ENCODE measurements at places on chromosomes 2 and 18.

DNA sequence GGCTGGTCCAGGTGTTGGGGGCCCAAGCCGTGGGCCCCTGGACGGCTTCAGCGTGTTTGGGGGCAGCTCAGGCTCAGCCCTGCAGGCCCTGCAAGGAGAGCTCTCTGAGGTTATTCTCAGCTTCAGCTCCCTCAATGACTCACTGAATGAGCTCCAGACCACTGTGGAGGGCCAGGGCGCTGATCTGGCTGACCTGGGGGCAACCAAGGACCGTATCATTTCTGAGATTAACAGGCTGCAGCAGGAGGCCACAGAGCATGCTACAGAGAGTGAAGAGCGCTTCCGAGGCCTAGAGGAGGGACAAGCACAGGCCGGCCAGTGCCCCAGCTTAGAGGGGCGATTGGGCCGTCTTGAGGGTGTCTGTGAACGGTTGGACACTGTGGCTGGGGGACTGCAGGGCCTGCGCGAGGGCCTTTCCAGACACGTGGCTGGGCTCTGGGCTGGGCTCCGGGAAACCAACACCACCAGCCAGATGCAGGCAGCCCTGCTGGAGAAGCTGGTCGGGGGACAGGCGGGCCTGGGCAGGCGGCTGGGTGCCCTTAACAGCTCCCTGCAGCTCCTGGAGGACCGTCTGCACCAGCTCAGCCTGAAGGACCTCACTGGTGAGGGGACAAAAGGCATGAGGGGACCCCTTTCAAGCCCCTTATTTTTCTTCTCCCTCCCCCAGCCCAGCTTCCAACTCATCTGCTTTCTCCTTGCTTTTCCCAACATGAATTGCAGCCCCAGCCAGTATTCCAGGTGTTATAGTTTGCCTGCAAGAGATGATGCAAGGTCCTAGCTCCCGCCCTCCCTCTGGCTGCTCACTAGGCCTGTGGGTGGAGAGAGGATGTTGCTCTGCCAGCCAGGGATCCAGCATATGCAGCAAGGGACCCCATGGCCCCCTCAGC is 2.9 kb upstream of the KHK start:
- DNase-seq: no peak

GRCh38 chr2:130985206-130985780 is 108.0 kb downstream of the FAM168B start:
- no peak for DNase-seq

DNA sequence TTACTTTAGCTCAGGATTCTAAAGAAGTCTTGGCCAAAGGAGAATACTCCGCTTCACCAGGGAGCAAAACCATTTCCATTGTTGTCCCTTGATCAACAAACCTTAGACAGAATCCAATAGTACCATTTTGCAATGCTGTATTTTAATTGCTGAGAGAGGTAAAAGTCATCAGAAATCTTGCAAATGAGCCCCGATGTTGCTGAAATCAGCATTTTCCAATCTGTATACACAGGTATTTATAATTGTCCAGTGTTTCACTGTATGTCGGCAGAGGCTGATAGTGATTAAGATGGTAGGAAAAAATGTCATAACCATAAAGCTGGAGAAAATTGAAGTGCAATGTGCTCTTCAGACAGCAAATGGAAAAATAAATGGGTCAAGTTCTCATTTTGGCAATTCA is 170.0 kb upstream of the ARL4C start:
- DNase-seq: no peak

DNA sequence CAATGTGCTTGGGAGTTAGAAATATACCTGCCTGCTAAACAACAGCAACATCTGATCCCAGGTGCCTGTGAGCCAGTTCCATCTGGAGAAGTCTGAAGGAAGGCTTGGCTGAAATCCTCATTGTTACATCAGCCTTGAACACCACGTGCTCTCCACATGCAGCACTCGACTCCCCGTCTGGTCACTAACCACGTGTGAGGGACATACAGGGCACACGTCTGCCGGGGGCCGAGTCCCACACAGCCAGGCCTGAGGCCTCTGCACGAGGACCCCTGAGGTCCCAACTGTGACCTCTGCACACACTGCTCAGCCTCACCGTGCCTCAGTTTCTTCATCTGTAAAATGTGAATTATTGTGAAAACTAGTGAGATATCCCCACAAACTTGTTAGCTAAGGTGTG is 236.5 kb upstream of the SALL3 start:
- DNase-seq: no peak

- DNase-seq: no peak
Measured at GRCh38 chr18:51952844-51953243, 387.2 kb upstream of the DCC start.

GRCh38 chr2:42618116-42618515 is 49.7 kb downstream of the MTA3 start:
- no peak for DNase-seq

DNA sequence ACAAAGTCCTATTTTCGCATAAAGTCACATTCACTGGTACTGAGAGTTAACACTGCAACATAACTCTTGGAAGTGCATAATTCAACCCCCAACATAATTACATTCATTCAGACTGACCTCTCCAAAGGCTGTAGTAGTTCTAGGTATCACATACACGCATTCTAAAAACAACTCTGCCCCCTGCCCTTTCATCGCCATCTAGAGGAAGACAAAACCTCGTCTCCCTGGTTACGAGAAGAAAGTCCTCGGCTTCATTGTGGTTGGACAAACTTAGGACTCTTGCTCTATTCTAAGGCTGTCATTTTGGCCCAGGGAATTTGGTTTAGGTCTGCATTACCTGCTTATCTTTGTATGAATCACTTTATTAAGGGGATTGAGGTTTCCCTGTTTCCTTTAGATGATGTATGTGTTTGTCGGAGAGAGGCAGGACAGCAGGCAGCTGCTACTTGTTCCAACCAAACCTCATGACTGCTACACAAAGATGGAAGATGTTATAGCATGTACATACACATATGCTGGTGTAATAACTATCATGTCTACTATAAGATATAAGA is 215.4 kb upstream of the NRXN1 start:
- DNase-seq: no peak

- no peak for DNase-seq
Measured at GRCh38 chr18:11726556-11726955, 37.5 kb downstream of the GNAL start.

GRCh38 chr18:13256444-13257305 is 38.1 kb downstream of the LDLRAD4 start:
- DNase-seq: no peak

GRCh38 chr2:33073018-33073417 is 126.3 kb downstream of the LTBP1 start:
- DNase-seq: no peak

DNA sequence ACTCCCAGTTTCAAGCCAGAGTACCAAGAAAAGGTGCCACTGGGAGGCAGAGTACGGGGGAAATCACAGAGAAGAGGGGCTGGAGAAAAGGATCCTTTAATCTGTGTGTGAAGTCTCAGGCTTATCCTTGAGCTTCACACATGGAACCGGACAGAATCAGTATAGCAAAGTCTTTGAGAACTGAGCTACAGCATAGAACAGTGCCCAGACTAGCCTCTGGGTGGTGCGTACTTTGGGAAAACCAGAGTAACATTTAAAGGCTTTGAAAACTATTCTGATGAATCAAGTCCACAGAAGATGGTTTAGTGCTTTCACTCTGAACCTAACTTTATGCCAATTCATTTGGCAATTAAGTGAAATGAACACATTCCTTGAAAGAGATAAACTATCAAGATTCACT is 83.1 kb downstream of the BABAM2 start:
- no peak for DNase-seq

DNA sequence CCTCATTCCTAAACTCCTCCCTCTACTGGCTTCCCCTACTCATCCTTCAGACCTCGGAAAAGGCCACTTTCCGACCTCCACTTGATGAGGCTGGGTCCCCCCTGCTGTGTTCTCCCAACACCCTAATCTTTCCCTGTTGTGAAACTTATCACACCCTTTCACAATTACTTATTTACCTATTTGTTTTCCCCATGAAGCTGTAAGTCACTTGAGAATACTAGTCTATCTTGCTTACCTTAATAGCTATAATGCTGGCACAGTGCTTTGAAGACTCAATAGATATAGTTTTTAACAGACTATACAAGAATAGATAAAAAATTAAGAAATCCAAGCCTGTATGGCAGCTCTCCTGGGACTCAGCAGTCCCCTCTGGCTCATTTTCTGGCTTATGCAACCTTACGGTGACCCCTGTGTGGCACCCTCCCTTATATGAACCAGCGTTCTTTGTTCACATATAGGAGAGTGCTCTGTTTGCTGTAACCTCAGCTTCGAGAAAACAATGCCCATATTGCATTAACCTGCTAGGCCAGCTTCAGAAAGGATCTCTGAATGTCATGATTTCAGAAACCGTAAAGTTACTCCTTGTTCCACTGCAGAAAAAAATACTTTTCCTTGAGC is 220.4 kb upstream of the PKDCC start:
- DNase-seq: no peak

DNA sequence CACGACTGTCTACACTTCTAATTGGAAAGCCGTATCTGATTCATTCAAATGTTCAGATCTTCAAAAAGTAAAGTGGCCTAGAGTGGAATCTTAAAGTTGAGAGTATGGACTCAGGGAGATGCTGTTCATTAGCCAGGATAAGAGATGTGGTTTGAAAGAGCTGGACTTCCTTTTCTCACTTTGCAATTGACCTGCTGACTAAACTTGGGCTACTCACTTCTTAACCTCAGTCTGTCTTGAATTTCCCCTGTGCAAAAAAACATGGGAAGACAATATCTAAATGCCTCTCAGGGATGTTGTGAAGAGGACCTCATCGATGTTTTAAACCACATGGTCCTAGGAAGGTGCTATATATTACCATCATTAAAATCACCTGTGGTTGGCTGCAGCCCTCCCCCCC is 64.1 kb downstream of the BCL2 start:
- DNase-seq: no peak

- no peak for DNase-seq
Measured at GRCh38 chr2:180655393-180655792, 325.0 kb upstream of the UBE2E3 start.

DNA sequence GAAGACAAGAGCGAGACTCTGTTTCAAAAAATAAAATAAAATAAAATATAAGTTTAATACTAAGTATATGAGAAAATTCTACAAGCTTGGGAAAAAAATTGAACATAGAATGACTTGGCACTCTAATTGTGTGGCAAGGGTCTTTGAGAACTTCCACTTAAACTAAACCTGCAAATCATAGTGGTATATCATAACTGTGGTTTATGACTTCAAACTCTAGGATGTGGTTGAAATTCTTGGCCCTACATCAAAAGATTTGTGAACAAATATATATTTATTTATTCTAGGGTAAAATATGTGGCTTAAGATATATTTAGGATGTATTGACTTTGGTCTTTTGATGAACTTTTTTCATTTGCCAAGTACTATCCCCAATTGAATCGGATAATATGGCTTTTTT is 3.1 kb upstream of the FAM171B start:
- no peak for DNase-seq

GRCh38 chr2:173299764-173300163 is 54.9 kb upstream of the CDCA7 start:
- no peak for DNase-seq

GRCh38 chr18:54020966-54021365 is 203.5 kb downstream of the MBD2 start:
- DNase-seq: no peak

- DNase-seq: no peak
Measured at GRCh38 chr18:7367336-7367735, 136.4 kb downstream of the LRRC30 start.

GRCh38 chr2:117972476-117973123 is 41.3 kb downstream of the CCDC93 start:
- no peak for DNase-seq

DNA sequence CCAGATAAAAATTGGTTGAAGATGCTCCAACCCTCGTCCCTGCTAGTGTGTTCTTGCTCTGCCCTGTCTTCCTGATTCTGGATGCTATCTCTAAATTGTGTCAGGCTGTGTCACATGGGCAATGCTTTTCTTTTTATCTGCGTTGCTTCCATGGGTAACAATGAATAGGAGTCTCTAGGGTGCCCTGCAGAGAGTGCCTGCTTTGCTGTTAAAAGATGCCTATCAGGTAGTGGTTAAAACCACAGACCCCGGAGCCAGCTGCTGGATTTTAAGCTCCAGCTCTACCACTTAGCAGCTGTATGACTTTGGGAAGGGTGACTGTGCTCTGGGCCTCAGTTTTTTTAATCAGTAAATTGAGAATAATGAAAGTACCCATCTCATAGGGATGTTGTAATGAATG is 340.3 kb downstream of the PLCL1 start:
- no peak for DNase-seq

GRCh38 chr2:200740907-200741306 is 70.8 kb upstream of the BZW1 start:
- DNase-seq: no peak

DNA sequence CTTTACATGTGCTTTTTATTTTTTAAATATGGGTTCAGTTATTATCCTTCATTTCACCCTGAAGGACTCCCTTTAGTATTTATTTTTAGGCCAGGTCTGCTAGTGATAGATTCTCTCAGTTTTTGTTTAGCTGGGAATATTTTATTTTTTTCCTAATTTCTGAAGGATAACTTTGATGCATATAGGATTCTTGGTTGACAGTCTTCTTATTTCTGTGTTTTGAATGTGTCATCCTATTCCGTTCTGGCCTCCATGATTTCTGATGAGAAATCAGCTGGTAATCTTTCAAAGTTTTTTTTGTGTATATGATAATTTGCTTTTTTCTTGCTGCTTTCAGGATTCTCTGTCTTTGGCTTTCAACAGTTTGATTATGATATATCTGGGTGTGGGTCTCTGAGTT is 35.4 kb downstream of the TMEM178A start:
- DNase-seq: no peak

- no peak for DNase-seq
Measured at GRCh38 chr2:162333968-162334367, 10.0 kb upstream of the GCA start.

DNA sequence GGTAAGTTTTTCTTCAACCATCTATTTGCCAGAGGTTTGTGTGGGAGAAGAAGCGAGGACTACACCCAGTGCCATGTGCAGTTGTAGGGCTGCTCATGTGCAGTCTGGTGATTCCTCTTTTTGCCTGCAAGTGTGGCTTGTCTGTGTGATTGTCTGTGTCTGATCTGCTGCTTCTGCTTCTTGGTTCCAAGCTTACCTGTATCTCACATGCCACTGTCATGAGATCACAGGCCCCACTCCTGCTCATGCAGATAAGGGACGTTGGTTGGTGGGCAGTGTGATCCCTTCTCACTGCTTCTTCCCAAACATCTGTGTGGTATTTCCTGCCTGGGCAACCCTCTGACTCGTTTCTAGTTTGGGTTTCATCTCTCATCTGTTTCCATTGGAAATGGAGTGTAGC is 27.1 kb downstream of the RRM2 start:
- DNase-seq: no peak

DNA sequence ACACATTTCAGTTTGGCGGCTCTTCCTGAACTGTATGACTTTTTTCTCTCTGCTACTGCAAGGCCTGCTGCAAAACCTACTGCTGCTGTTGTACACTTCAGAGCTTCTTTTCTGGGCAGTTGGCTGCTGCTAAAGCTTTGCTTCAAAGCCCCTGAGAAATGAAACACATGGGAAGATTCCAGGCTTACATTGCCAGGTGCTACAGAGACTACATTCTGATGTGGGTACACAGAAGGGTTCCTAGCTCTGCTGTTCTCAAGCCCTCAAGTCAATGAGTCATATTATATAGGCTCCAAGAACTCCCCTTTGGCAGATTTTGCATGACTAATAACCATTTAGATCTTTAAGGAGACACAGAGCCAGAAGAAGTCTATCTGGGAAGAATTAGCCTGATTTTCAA is 12.9 kb upstream of the PGAP1 start:
- DNase-seq: no peak

- DNase-seq: no peak
Measured at GRCh38 chr2:187991389-187991788, 300.3 kb upstream of the GULP1 start.

Measured in stimulated activated CD4-positive, alpha-beta T cell treated with anti-CD3 and anti-CD28 coated beads, Interleukin-2, amount 100 ng/mL, for 24 hours (primary cell).